ENCODE measurements at places on chromosomes 5 and 9. TPM values are rescaled to one million over a fixed set of nuclear protein-coding genes. Genes with fewer than 3 reads are reported as not detected.
A peak's percentile ranks its signal among the peaks of the same experiment; 100 is the strongest.

The GPR150 gene
- total RNA-seq = 0.92 TPM

The PRR16 gene
- total RNA-seq = 9.1 TPM

DNA sequence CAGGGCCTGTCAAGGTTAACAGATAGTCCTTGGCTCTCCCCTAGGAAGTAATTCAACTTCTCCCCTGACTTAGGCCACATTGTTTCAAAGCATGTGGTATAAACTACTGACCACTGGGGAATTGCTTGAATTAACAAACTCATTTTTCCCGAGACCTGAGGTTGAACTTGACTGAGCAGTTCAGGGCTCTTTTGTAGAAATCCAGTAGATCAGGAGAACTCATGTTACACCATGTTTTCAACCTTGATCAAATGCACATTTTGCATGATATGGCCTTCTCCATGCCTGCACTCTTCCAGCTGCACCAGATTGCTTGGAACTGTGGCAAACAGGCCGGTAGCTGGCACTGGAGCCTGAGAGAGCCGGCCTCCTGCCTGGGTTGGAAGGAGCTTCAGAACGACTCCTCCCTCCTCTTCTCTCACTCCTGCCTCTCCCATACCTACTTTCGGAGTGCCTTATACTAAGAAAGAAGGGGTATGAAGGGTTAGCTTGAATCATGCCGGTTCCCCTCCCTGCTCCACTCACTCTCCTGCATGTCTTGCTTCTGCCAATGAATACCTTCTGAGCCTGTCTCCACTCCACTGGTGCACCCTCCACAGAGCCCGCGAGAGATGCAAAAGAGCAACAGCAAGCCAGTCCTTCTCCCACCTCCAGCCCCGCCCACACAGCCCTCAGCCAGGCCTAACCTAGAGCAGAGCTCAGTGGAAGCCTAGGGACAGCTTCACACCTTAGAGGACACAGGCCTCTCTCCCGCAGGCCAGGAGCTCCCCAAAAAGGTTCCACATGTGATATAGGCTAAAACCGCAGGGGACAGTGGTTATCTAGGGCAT lies 159.4 kb downstream of the MACROH2A1 start:
- no peaks in the 10 kb centered on the region for H3K27me3 ChIP-seq
- H3K4me3 ChIP-seq = no peak overlapping the region
- DNase-seq = peak; percentile 91
- H3K4me1 ChIP-seq = peaks cover 77% of the 10 kb centered on the region
- no peak overlapping the region for H3K27ac ChIP-seq
- H3K36me3 ChIP-seq = no peaks in the 10 kb centered on the region

- H3K27me3 ChIP-seq = no peaks in the 10 kb centered on the region
- peak overlapping the region; percentile 53 for H3K4me3 ChIP-seq
- H3K4me1 ChIP-seq = peaks cover 12% of the 10 kb centered on the region
- peak overlapping the region; percentile 71 for H3K27ac ChIP-seq
- peaks cover 12% of the 10 kb centered on the region for H3K36me3 ChIP-seq
- no peak for DNase-seq
Observed at GRCh38 chr9:2158111-2158610, 143.0 kb downstream of the SMARCA2 start.

- peaks cover 5% of the 10 kb centered on the region for H3K36me3 ChIP-seq
- peaks cover 37% of the 10 kb centered on the region for H3K4me1 ChIP-seq
- peak overlapping the region; percentile 87 for H3K4me3 ChIP-seq
Observed at GRCh38 chr5:10248378-10249260, 1.1 kb downstream of the ATPSCKMT start.

DNA sequence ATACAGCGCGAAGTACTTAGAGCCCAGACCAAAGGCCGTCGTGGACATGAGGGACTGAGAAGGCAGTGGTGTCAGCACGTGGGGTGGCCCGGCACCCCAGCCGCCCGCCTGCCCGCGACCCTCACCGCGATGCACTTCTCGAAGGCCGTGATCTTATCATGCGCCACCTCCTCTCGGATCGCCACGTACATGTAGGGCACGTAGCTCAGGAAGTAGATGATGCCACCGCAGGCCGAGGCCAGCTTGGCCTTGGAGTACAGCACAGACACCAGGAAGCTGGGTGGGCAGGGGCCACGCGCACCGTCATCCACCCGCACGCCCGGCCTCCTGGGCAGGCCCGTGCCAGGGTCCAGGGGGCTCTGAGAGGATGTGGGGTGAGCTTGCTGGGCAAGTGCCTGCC lies 11.0 kb downstream of the ABCA2 start:
- no peak overlapping the region for H3K27ac ChIP-seq
- no peak overlapping the region for H3K4me3 ChIP-seq
- peaks cover 84% of the 10 kb centered on the region for H3K36me3 ChIP-seq
- no peaks in the 10 kb centered on the region for H3K27me3 ChIP-seq
- no peak for DNase-seq

- no peaks in the 10 kb centered on the region for H3K36me3 ChIP-seq
- no peaks in the 10 kb centered on the region for H3K27me3 ChIP-seq
- DNase-seq = no peak
- no peak overlapping the region for H3K4me3 ChIP-seq
Observed at GRCh38 chr9:126435105-126435504, 108.5 kb downstream of the MVB12B start.

DNA sequence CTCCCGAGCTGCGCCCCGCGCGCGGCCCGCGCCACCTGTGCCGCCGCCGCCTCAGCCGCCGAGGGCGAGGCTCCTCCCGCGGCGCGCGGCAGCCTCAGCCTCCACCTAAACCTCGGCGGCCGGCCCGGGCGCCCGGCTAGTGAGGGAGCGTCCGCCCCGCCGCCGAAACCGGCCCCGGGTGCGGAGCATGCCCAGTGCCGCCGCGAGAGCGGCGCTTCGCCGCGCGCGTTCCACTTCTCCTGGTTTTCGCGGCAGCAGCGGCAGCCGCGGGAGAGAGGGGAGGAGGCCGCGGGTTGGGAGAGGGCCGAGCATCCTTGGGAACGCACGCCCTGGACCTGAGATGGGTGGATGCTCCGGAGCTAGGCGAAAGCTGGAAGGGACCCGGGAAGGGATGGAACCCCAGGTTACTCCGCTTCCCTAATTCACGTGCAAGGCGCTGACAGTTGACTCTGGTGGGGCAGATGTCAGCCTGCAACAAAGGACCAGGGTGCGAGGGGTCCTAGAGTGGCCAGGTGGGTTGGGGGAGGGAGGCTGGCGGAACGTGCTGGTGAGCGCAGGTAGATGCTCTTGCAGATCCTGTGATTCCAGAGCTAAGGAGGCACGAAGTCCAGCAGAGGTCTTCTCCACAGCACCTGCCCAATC lies at the start of gene CTNND2:
Gene CTNND2, minus strand, starts transcription at position 182 of the 642 bp plus-strand sequence. CDS start 593 bp downstream, outside the sequence.
- H3K27ac ChIP-seq = no peak within 1 kb of the TSS
- peak within 1 kb of the TSS; percentile 54 for H3K4me3 ChIP-seq
- no peaks in the 10 kb centered on the region for H3K27me3 ChIP-seq
- no peaks in the 10 kb centered on the region for H3K36me3 ChIP-seq
- no peaks in the 10 kb centered on the region for H3K4me1 ChIP-seq

- H3K27ac ChIP-seq = no peak overlapping the region
- DNase-seq = no peak
- no peak overlapping the region for H3K4me3 ChIP-seq
- no peaks in the 10 kb centered on the region for H3K36me3 ChIP-seq
- H3K27me3 ChIP-seq = no peaks in the 10 kb centered on the region
Observed at GRCh38 chr9:74444369-74444768, 52.8 kb upstream of the RORB start.

- no peak overlapping the region for H3K27ac ChIP-seq
- no peak overlapping the region for H3K4me3 ChIP-seq
- no peaks in the 10 kb centered on the region for H3K27me3 ChIP-seq
- DNase-seq = no peak
- no peaks in the 10 kb centered on the region for H3K36me3 ChIP-seq
Observed at GRCh38 chr5:50580506-50580905, 85.9 kb upstream of the PARP8 start.
